ENCODE measurements at places on chromosomes 3 and 15.

DNA sequence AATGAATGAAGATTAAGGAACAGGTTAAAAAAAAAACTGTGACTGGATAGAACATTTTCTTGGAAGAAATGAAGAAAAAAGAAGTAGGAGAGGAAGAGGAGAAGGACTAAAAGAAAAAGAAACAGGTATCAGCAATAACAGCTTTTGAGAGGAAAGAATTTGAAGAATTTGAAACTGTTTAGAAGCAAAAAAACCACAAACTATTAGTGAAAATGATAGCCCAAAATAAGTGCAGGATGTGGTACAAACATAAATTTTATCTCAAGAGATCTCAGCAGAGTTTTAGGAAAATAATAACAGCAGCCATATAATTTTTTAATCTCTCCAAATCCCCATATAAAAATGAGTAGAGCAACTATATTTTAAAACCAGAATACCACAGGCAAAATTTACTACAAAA, 8.8 kb upstream of the A4GNT start:
- DNase-seq, result no peak

DNA sequence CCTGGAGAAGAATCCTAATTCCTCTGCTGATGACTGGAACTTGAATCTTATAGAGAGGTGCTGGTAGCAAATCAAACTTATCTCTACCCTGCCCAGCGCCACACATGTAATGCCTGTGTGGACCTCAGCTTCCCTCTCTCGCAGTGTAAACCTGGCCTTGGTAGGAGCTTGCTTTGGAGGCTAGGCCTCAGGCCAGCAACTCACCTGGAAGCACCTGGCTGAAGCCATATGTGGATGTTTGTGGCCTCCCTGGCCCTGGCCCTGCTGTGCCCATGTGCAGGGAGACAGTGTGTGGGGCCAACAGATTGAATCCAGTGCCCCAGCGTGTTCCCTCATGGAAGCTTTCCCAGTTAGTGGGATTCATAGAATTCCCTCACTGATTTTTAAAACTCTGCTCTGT, 8.4 kb downstream of the TTC21A start:
- DNase-seq, result no peak

GRCh38 chr3:121757812-121758545, 8.4 kb upstream of the GOLGB1 start:
- DNase-seq, result no peak

GRCh38 chr3:42524751-42525150, 22.3 kb downstream of the VIPR1 start:
- no peak for DNase-seq

DNA sequence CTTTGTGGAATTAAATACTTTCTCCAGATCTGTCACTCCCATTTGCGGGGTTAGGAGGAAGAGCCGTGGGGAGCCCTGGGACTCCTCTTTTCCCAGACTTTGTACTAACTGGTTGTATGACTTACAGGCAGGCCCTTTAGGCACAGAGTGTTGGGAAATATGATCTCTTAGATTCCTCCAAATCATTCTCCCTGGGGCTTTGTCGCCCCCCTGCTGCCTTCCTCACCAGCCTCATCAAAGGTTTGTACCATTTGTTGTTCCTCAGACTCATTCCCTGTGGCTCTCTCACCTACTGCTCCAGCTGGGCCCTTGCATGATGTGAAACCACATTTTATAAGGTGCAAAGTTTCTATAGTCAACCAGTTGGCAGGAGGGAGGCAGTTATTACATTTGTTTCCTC, 56.4 kb downstream of the CRYGS start:
- no peak for DNase-seq

- no peak for DNase-seq
Measured at GRCh38 chr15:89452330-89452836, 44.0 kb downstream of the RHCG start.

DNA sequence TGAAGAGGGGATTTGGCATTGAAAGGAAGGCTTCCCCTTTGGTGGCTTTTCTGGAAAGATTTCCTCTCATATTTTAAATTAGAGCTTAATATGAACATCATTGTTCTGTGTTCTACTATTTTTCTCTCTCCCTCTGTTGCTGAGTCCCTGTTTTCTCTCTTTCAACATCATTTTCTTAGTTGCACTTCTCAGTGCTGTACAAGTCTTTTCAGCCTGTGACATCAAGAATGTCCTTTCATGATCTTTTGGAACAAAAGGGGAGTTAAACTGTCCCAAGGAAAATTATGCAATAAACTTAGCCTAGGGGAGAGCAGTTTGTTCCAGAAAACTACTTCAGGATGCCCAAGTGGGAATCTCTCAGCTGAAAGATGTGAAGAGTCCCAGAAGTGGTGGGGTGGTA, 325.1 kb downstream of the IL20RB start:
- no peak for DNase-seq

DNA sequence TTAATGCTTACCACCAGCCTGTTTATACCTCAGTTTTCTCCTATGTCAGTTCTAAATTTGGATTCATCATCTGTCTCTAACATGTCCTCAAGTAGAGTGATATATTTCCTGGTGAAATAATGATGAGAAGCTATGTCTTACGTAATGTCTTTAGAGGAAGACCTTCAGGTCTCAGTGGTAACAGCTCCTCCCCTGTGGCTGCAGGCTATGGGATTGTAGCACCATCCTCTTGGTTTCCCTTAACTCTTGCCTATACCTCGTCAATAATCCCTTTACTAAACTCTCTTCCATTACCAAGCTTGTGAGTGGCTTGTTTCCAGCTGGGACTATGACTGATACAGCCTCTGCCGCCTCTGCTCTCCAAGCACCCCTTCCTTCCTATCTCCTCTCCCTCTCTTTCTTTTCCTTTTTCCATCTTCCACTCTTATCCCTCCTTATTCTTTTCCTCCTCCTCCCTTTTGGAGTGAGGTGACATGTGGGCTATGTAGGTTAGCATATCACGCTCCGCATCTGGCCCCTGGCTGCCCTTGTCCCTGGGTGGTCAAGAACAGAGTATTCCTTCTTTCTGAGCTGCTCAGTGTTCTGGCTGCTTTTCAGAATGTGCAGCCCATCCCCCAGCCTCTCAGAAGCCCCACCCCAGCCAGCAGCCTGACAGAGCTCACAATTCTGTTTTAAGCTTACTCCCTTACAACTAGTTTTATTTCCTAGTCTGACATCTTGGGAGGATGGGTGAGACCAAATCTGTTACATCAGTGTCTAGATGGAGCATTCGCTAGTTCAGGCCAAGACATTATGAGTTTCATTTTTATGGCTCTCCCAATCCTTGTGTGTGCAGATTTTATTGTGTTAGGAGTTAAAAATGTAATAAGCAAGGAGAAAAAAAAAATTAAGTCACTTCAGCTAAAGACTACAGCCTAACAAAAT, 75.0 kb upstream of the RNU6-1 start:
- DNase-seq, result no peak

- DNase-seq, result no peak
Measured at GRCh38 chr3:147426931-147427330, 17.8 kb downstream of the ZIC1 start.

DNA sequence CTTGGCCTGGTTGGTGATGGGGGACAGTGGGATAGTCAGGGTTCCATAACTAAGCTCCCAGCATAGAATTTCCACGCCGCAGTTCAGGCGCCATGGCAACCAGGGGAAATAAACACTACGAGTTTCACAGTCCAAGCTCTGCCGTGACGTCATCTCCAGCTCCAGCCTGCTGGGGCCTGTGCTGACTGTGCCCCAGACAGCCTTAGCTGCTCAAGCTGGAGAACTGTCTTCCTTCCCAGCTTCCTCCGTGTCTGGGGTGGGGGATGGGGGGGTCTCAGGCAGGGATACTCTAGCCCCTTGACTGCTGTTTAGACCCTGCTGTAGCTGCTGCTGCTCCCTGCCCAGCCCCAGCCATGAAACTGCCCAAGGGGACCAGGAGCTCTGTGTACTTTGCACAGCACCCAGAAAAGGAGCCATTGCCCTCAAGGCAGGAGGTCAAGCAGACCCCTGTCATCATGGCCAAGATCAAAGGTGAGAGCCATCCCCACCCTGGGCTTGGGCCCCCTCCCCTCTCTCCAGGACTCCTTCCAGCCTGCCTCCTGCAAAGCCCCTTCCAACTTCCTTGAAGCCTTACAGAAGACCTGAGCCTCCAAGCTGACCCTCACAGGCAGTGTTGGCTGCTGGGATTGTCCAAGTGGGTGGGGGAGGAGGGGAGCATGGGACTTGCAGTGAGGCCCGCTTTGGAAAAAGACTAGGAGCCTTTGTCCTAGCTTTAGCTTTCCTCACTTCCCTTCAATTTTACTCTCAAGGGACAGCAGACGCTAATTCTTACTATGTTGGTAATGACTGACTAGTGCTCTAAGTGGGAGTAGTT, 11.4 kb upstream of the CSPG4 start:
- no peak for DNase-seq

- no peak for DNase-seq
Measured at GRCh38 chr3:165643425-165643824, 193.8 kb downstream of the BCHE start.

GRCh38 chr3:154152741-154153140, 31.6 kb downstream of the ARHGEF26 start:
- no peak for DNase-seq

DNA sequence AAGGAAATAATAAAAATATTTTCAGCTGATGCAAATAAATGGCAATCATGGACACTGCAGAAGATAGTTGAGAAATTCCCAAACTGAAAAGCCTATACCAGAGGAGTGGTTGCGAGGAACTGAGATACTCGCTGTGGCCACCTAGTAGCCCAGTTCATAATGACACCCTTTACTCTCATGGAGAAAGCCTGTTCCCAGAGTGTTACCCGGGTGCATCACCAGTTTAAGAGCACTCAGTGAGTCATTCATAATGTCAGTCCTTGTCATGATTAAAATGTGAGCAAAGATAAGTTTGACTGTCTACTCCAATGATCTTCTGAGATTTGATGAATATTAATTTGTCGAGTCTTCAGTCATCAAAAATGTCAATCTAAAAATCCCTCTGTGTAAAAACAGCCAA, 138.4 kb upstream of the LRRC3B start:
- DNase-seq, result no peak

GRCh38 chr3:184156522-184156955, 1.4 kb downstream of the DVL3 start:
- no peak for DNase-seq

GRCh38 chr3:192249516-192249915, 477.8 kb downstream of the FGF12 start:
- no peak for DNase-seq

- no peak for DNase-seq
Measured at GRCh38 chr3:25273582-25274171, 154.4 kb upstream of the RARB start.

- peak; percentile 87 for DNase-seq
Measured at GRCh38 chr15:90829942-90830440, 38.4 kb upstream of the FURIN start.

- no peak for DNase-seq
Measured at GRCh38 chr15:69553686-69554085, 101.1 kb downstream of the RPLP1 start.

DNA sequence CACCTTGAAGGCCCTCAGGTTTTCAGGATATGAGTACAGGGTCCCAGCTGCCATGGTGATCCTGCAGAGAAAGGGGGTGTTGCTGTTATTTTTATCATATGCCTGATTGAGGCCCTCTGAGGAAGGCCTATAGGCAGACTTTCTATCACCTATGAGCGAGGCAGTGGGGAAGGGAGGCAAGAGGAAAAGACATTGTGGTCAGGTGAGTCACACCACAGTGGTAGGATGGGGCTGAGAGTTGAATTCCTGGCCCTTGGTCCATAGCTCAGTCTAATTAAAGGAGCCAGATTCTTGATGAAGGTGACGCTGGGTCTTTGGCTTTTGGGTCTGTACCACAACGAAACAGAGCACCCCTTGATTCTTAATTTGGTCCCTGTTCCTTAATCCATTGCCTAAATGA, 72.7 kb downstream of the ZNF621 start:
- DNase-seq, result no peak

- DNase-seq, result no peak
Measured at GRCh38 chr3:24018784-24019570, 73.9 kb downstream of the NR1D2 start.

DNA sequence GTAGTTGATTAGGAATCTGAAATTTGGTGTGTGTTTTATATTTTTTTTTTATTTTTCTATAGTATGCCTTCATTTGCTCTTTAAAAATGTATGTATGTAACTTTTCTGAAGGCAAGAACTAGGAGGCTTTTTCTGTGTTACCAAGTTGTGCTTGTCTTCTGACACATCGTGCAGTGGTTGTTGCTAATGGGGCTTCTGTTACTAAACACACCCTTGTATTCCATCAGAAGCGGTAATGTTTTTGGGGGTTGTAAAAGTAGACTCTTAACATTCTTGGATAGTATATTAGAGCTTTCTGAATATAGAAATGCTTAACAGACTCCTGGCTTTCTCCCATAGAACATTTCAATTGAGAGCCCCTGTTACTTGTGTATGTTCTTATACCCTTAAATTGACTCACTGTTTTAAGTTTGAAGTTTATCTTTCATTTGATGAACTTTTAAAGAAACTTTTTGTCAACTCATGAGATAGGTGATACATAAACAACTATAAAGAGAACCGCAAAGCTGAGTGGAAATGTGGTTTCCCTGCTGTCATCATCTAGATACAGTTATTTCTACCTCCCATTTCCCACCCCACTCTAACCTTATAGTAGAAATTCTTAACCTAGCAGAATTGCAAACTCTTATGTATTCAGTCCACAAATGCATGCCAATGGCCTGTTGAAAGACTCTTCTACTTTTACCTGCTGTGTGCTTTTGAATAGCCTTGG, 2.5 kb downstream of the TIPARP start:
- peak; percentile 40 for DNase-seq

Measured in T-helper 2 cell treated with Interferon-gamma antibody and Interleukin-4, amounts not matched to agents 5 μg/mL and 100 μg/mL, for 36 hours (primary cell).